ENCODE measurements at places on chromosomes 12 and 14.

GRCh38 chr12:111677186-111677585 is 8.6 kb downstream of the BRAP start:
- DNase-seq = no peak

DNA sequence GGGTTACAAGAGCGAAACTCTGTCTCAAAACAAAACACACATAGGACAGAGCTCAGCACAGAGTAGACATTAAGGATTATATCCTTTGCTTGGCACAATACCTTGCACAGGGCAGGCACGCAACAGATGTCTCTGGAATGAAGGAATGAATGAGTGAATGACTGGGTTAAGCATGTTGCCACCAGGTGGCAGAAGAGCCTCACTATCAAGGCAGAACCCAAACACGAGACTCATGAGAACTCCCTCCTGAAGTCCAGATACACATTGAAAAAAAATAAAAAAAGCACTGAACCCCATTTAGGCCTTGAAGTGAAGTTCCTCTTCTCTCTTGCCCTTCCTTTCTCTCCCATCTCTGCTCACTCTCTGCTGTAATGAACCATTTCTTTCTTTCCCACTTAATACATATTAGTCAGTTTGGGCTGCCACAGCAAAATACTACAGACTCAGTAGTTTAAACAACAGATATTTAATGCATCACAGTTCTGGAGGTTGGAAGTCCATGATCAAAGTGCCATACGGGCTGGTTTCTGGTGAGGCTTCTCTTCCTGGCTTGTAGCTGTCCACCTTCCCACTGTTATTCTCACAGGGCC is 26.6 kb upstream of the LTA4H start:
- peak; percentile 60 for DNase-seq

GRCh38 chr14:96299441-96299840 is 43.4 kb downstream of the BDKRB1 start:
- no peak for DNase-seq

DNA sequence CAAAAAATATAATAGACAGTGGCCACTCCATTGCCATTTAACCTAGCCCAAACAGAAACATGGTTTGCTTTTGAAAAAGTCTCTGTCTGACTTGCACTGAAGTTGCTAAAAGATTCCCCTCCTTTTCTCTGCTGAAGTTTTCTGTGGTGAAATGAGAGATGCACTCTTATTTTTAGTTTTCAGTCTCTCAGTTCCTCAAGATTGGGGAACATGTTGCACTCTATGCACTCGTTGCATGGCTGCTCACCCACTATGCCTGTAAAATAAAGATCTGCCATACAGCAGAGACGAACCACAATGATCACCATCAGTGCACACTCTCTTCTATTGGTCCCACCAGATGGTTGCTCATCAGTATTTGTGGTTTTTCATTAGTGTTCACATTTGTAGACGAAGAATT is 13.1 kb upstream of the DAAM1 start:
- no peak for DNase-seq

DNA sequence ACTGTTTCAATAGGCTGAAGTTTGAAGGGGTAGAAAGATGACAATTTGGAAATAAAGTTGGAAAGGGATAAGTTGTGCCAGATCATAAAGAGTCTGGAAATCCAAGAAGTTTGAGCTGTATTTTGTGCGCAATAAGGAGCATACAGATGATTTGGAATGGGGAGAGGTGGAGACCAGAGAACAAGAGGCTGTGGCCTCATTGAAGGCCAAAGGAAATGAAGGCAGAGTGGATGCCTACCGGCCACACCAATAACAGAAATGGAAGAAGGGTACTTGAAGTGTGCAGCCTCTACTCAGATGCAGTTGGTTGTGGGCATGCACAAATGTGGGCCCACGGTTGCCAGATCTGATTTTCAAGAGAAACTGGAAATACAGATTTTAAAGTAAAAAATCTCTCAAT is 2.4 kb downstream of the IFT81 start:
- DNase-seq = no peak

DNA sequence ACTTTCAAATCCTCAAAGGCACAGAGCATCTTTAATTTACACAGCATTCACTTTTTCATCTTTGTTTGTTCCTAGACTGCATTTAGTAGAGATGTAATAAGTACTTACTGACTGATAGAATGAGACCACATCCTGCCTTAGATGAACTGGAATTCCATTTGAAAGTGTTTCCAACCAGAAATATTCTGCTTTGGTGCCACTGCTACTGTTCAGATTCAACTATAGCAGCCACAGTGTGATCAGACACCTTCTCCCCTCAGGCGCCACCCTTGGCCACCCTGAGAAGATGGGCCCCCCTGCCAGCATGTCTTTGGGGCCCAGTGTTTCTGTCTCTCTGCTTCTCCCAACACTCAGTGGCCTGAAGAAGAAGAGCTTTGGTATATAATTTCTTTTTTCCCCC is 449.1 kb downstream of the RAD51B start:
- no peak for DNase-seq

GRCh38 chr12:104108755-104109445 is 29.1 kb downstream of the NFYB start:
- DNase-seq = peak; percentile 61

DNA sequence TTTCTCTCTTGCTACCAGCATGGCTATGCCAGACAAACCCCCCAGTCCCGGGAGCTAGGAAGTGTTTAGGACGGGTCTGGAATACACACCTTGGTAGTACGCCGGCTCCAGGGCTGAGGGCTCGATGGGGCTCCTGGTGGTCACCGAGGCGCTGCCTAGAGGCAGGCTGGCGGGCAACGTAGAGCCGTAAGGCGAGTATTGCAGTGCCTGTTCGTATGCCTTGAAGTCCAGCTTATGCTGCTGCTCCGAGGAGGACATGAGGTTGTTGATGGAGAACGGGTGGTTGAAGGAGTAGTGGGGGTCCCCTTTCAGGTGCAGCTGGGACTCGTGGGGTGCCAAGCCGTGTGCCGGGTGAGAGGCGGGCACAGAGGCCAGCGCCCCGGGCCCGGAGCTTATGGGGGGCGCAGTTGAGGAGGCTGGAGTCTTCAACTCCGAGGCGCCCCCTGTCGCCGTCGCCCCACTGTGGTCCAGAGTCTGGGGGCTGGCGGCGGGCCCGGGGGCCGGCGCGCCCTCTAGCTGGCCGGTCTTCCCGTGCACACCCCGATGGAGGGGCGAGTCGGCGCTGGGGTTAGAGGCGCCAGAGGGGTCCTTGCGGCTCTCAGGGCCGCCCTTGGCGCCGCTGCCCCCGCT is 3.6 kb downstream of the FOXA1 start:
- DNase-seq = no peak

GRCh38 chr12:1533602-1534304 is 60.6 kb downstream of the FBXL14 start:
- no peak for DNase-seq

DNA sequence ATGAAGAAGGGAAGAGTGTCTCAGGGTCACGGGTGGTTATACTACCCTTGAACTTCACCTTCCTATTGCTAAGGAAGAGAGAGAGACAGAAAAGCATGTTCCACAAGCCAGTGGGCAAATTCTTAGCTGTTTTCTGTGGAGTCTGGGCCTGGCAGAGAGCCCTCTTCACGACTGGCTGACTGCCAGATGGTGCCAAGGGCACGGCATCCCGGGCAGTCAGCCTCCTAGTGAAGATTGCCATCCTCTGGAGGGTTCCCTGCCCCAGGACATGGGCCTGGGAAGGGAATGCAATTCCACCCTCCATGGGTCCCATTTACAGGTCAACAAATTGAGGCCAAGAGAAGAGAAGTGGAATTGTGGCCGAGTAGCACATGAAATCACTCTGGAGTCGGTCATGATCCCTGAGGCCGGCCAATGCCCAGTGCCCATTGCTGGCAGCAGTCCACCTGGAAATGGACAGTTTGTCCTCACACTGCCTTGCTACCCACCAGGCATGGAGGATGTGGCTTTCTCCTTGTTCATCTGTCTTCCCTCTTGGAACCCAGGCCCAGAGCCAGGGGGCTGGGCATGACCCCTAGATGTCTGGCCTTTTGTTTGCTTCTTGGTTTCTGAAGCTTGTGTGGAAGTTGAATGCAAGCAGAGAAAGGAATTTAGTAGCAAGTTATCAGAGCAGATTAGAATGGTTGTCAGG is 9.9 kb downstream of the TUNAR start:
- no peak for DNase-seq

DNA sequence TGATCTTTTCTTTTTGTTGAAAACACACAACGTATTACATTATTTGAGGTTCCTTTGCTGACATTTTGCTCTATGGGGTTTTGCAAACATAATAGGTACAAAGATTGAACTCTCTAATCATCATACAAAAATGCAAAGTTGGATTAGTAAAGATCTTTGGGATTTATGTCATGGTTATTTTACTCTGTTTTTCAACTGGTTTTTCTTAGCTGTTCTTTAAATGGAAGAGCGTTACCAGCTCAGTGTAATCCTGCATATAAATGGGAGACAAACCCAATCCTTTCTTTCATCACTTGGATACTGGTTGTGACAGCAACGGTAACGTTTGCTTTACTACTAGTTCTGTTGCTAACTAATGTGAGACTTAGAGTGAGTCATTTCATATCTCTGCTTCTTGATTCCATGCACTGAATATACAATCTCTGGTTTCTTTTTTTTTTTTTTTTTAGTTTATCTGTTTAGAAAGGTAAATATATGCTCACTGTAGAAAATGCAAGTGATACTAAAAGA is 104.9 kb upstream of the NOVA1 start:
- DNase-seq = no peak

DNA sequence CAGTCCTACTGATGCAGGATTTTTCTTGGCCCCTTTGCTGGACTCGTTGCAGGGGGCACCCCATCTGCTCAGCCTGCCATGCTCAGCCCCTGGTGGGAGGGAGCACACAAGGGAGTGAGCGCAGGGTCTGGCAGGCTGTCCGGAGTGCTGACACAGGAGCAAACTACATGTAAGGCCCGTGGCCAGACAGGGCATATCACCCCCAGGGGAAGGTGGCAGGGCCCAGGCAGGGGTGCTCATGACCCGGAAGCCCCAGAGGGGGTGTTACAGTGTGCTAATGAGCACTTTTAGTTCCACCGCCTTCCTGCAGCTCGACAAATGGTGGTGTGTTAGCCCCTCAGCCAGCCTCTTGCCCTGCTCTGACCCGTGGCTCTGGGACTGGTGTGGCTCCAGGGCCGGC is 645.6 kb upstream of the TMEM132C start:
- no peak for DNase-seq

DNA sequence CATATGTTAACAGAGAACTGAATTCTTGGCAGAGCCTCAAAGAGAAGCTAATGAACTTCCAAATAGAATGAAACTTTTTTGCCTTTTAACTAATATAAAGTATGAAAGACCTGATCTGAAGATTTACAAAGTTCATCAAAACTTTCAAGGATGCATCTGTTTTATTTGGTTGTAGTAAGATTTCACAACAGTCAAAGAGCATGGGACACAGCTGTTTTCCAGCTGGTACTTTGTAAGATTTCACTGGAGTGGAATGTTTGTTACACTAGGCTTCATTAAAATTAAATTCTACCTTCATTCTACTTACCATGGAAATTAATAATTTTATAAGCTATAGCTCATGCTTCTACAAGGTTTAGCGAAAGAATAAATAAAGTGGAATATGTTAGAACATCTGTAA is 351.2 kb downstream of the SLC6A15 start:
- DNase-seq = peak; percentile 57

GRCh38 chr12:113762882-113763816 is 203.0 kb downstream of the RBM19 start:
- no peak for DNase-seq

DNA sequence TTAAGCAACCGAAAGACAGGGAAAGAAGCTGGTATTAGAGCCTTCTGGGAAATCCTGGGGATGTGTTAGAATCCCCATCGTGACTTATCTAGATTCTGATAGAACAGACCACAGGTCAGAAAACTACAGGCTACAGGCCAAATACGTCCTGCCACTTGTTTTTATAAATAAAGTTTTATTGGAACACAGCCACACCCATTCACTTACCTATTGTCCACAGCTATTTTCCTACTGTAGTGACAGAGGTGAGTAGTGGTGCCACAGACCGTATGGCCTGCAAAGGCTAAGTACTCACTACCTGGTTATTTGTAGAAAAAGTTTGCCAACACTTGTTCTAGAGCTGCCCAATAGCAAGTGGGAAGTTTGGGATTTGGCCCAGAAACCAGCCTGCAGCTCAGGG is 53.8 kb downstream of the HRK start:
- no peak for DNase-seq

DNA sequence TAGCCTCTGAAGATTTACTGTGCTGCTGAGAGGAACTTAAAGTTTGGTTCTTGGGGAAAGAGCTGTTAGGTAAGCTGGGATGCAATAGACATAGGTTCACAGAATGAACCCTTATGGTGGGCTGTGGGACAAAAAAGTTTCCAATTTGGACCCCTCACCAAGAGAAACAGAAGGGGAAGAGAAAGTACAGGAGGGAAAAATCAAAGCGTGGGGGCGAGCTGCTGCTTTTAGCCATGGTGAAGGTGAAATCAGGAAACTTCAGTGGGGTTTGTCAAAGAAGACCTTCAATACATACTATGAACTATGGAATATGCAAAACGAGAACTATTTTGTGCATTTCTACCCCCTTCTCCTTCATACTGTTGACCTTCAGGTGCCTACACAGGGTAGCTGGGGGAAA is 10.6 kb upstream of the NINJ2 start:
- no peak for DNase-seq

- DNase-seq = peak; percentile 17
Measured at GRCh38 chr12:85076688-85077430, 40.7 kb downstream of the LRRIQ1 start.

GRCh38 chr12:7834701-7835100 is 38.0 kb downstream of the SLC2A14 start:
- no peak for DNase-seq

DNA sequence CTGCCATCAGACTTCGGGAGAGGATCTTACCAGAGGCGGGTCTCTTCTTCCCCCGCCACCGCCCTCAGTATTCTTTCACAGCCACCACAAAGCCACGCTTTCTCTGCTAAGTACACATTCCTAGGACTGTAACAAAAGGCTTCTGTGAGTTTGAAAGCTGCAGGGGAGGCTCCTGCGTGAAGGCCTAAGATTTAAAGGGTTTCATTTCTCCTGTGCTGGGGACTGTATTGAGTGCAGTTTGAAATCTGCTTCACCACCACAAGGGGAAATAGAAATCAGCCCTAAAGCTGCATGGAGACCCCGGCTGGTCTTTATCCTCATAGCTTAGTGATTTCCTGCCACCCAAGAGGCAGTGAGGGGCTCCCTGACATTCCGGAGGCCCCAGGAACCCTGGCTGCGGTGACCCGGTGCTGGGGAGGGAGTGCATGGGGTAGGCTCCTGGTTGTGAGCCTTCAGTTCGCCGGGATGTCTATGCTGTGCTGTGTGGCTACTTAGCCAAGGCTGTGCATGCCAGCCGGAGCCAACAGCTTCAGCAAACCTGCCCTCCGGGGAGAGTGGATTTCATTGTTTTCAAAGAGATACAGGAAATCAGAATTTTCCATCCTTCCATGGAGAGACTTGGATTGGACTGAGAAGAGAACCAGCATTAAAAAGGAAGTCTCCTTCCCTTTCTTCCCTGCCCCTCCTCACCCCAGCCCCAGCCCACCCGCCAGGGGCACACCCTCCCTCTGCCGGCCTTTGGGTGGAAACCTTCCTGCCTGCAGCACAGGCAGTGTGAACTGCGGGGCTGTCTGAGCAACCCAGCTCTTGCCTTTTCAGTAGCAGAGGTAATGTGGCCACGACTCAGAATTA is 163.3 kb downstream of the ETV6 start:
- DNase-seq = peak; percentile 35

Measured in skin of body (tissue), 3 donors.